Ascending aorta (tissue), 2 donors: ENCODE measurements at places on chromosomes 16 and 17.

GRCh38 chr17:75812096-75813013, 27.7 kb downstream of the UNK start:
- H3K4me1 ChIP-seq = no peaks in the 10 kb centered on the region
- H3K36me3 ChIP-seq = peaks cover 75% of the 10 kb centered on the region
- H3K27ac ChIP-seq = no peak overlapping the region
- DNase-seq = no peak
- H3K27me3 ChIP-seq = no peaks in the 10 kb centered on the region

GRCh38 chr16:84120023-84120422, 3.3 kb upstream of the MBTPS1 start:
- H3K27ac ChIP-seq = no peak overlapping the region
- H3K4me3 ChIP-seq = no peak overlapping the region
- H3K4me1 ChIP-seq = peaks cover 10% of the 10 kb centered on the region
- no peak for DNase-seq
- H3K36me3 ChIP-seq = peaks cover 9% of the 10 kb centered on the region

DNA sequence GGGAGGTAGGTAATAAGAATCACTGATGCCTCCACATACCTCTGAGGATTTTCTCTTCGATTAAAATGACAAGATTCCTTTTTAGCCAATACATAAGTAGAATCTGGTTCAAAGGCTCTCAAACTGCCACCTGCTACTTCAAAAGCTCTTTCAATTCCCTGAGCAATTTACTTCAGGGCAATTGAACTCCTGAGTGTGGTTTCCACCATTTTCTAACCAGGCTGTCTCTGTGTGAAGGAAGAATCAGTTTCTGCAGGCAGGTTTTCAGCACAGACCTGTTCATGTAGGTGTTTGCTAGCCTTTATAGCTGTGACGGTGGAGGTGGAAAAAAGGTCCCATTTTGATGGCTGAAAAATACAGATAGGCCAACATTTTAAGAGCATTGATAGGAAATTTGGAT, 18.2 kb upstream of the HS3ST3B1 start:
- no peak for DNase-seq
- no peak overlapping the region for H3K27ac ChIP-seq
- H3K4me1 ChIP-seq = no peaks in the 10 kb centered on the region
- H3K36me3 ChIP-seq = no peaks in the 10 kb centered on the region
- H3K4me3 ChIP-seq = no peak overlapping the region
- no peaks in the 10 kb centered on the region for H3K27me3 ChIP-seq

- DNase-seq = no peak
- peaks cover 31% of the 10 kb centered on the region for H3K36me3 ChIP-seq
- no peaks in the 10 kb centered on the region for H3K27me3 ChIP-seq
- no peaks in the 10 kb centered on the region for H3K4me1 ChIP-seq
- no peak overlapping the region for H3K27ac ChIP-seq
Measured at GRCh38 chr17:82188001-82188961, 24.4 kb downstream of the CCDC57 start.

- no peak overlapping the region for H3K4me3 ChIP-seq
- no peaks in the 10 kb centered on the region for H3K27me3 ChIP-seq
- no peaks in the 10 kb centered on the region for H3K36me3 ChIP-seq
- peaks cover 4% of the 10 kb centered on the region for H3K4me1 ChIP-seq
Measured at GRCh38 chr17:65485388-65486299, 75.8 kb downstream of the AXIN2 start.

DNA sequence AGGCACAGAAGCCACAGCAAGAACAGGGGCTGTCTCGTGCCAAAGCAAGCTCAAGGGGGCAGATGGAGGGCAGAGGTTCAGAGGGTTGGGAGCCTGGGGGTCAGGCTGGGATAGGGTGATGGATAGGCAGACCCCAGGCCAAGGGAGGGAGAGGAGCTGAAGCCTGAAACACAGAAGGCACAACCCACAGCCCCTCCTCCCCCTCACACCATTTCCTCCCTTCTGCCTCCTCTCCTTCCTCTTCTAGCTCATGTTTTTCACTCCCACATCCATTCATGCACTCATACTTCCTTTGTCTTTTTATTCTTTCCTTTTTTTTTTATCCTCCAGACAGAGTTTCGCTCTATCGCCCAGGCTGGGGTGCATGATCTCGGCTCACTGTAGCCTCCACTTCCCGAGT, 61.1 kb downstream of the SOCS1 start:
- no peak overlapping the region for H3K27ac ChIP-seq
- no peaks in the 10 kb centered on the region for H3K36me3 ChIP-seq
- DNase-seq = no peak
- H3K27me3 ChIP-seq = no peaks in the 10 kb centered on the region
- H3K4me1 ChIP-seq = peaks cover 11% of the 10 kb centered on the region

DNA sequence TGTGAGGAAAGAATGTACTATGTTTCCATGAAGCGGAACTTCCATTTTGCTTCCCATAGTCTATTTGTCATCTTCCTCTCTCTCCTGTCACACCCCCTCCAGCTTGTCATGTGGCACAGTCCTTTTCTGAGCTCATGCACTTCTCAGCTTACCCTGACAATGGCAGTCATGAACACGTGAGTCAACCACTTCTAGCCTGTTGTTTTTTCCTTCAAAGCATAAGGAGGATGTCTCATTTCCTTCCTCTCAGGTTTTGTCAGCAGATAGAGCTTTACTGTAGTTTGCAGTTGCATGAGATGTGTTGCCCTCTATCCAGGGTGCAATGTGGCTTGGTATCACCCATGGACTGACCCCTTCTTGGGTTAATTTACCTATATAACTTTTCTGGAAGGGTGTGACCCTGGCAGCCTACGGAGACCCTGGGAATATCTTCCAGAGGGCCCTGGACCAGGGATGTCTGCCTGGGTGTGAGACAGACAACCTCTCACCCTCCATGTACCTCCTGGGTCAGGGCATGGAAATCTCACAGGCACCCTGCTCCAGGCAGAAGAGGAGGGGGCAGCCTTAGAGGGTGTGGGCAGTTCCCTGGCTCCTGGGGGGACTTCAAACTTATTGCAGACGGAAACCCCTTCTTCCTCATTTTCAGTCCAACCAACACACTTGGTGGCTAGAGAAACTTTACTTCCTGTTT, 4.0 kb upstream of the ZNF267 start:
- H3K36me3 ChIP-seq = no peaks in the 10 kb centered on the region
- peak; percentile 64 for DNase-seq
- H3K27me3 ChIP-seq = no peaks in the 10 kb centered on the region
- peak overlapping the region; percentile 52 for H3K27ac ChIP-seq
- no peak overlapping the region for H3K4me3 ChIP-seq
- peaks cover 6% of the 10 kb centered on the region for H3K4me1 ChIP-seq
